Right ventricle myocardium inferior (tissue), 1 donor: ENCODE measurements at places on chromosomes 6 and 20. TPM values are rescaled to one million over a fixed set of nuclear protein-coding genes. Genes with fewer than 3 reads are reported as not detected.

- no peak for DNase-seq
These were observed 99.5 kb downstream of the PHACTR1 start for GRCh38 chr6:12815884-12816600.

Gene HLA-DOB
- total RNA-seq, result not detected

- no peak for DNase-seq
These were observed 28.6 kb downstream of the PSMF1 start for GRCh38 chr20:1146957-1147356.

DNA sequence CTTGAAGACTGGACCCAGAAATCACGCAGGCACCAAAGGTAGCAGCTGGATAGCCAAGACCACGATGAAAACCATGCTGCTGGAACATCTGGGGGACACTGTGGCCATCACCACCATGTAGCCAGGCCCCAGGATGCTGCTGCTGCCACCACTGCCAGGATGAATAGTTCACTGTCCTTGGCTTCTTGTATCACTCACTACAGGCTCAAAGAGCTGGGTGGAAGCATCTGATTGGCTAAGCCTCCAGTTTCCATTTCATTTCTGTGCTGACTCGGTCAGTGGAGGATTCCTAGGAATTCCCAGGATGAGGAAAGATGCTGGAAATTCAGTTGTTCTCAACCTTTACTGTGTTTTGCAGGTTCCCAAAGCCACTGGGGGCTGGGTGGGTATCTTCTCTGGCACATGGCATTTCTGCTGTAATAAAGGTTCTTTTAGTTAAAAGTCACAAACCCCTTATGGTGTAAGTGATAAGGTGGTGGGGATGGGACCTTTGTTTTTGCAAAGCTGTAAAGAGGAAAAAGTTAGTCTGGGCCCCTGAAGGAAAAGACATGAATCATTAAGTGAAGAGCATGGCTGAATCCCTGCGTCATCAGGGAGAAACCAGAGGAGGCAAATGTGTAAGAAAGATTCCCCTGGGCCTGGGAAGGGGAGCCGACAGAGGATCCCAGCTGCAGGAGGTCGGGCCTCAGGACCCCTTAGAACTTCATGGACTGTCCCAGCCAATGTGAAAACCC, 75.6 kb upstream of the RNF24 start:
- no peak for DNase-seq

Gene COL21A1
- 20.0 TPM for total RNA-seq

Gene NXT1
- total RNA-seq, result 6.5 TPM

- no peak for DNase-seq
These were observed 89.1 kb upstream of the F13A1 start for GRCh38 chr6:6409397-6410030.

Gene RBPJL
- total RNA-seq, result not detected

GRCh38 chr6:53100561-53100960, 35.4 kb downstream of the FBXO9 start:
- DNase-seq, result no peak
